ENCODE measurements at places on chromosomes 5 and 9.

- no peak for DNase-seq
These were observed 165.7 kb downstream of the KCTD16 start for GRCh38 chr5:144336191-144336961.

GRCh38 chr9:133825555-133826218 lies 87.5 kb upstream of the SARDH start:
- DNase-seq = no peak

DNA sequence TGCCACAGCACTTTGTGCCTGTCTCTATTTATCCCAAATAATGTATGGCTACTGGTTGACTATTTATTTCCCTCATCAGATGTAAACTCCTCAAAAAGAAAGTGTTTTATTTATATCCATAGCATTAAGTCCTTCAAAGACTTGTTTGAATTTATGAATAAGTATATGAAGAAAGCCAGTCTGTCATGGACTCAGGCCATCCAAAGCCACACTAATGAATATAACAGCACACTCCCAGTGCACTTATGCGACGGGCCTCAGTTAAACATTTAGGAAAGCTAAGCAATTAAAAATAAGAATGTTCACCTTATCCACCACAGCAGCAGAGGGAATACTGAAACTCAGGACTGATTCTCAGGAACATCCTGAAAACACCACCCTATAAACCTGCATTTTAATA lies 77.5 kb downstream of the DENND1A start:
- DNase-seq = no peak

- DNase-seq = no peak
These were observed 148.7 kb downstream of the OXCT1 start for GRCh38 chr5:41721516-41721915.

- no peak for DNase-seq
These were observed 2.0 kb downstream of the CXXC5 start for GRCh38 chr5:139650031-139650688.

DNA sequence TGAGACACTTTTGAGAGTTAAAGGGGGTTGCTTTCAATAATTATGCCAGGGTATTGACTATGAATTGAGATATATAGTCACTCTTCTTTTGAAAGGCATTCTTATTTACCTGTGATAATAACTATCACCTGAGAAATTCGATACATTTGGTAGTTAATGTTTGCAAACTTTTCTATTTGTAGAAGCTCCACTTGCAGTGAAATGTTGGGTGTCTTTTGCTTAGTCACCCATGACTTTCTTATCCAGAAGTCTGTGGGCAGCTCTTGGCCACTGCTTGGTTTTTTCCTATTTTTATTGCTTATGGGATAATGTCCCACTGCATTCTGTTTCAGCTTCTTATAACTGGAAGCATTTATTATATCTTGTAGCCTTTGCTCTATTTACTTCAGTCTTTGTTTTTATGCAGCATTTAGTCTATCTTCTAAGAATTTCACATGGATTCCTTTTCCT lies 3.9 kb downstream of the MACIR start:
- no peak for DNase-seq

DNA sequence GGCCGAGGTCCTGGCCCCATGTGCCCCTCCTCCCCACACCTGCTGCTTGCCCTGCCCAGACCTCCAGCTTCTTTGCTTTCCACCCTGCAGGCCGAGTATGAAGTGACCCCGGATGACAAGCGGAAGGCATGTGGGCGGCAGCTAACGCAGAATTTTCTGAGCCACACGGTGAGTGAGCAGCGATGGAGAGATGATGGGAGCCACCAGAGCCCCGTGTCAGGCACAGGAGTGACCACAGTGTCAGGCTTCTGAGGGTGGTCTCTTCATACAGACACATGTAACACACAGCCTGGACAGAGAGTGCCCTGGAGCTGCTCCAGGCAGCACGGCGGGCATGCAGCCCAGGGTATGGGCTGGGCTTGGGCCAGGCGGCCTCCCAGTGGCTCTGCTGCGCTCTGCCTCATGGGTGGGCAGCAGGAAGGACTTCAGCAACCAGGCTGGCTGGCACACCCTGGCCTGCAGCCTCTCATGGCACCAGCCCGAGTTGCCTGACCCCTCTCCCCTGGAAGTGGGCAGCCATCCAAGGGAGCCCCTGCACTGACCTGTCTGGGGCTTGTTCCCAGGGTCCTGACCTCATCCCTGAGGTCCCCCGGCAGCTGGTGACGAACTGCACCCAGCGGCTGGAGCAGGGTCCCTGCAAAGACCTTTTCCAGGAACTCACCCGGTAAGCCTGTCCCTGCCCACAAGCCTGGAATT lies 5.8 kb downstream of the GRK6 start:
- DNase-seq = no peak

- DNase-seq = no peak
These were observed 12.9 kb downstream of the OR2V2 start for GRCh38 chr5:181160152-181160754.

GRCh38 chr9:75168270-75169178 lies 80.2 kb downstream of the OSTF1 start:
- no peak for DNase-seq

DNA sequence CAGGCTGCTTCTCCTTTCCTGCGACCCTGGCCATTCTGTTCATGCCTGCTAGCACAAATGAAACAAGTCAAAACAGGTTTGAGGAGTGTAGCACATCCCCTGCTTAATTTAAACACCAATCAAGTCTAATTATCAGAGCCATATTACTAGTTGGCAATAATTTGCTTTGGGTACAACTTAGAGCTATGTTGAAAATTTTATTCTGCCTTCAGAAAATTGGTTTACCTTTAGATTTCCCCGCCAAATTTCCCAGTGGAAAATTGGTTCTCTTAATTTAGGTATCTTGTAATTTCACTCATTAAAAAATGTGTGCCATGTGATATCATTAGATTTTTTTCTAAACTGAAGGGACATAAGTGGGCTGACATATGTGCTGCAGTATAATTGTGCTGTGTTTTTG lies 265.8 kb downstream of the MAST4 start:
- no peak for DNase-seq

GRCh38 chr5:91288118-91288916 lies 94.8 kb downstream of the ARRDC3 start:
- DNase-seq = no peak

GRCh38 chr9:6600426-6600825 lies 45.1 kb downstream of the GLDC start:
- no peak for DNase-seq

GRCh38 chr9:12697719-12698118 lies 4.5 kb downstream of the TYRP1 start:
- DNase-seq = no peak

DNA sequence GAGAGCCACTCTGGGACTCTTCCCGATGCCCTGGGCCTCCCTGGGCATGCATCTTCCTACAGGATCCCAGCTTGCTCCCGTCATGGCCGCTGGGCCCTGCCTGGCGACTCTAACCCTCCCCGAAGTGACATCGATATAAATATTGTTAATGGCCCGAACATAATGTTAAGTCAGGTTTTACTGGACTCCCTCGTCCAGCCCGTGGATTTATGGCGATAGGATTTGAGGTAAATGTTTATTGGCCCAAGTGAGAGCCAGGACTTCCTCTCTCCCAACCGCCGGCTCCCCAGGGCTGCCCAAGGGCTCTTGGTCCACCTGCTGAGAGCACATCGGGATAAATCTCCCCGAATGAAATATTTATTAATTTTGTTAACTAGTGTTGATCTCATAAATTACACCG lies 246.3 kb downstream of the PBX3 start:
- no peak for DNase-seq

- no peak for DNase-seq
These were observed 13.2 kb downstream of the ST8SIA4 start for GRCh38 chr5:100889896-100890295.

- DNase-seq = no peak
These were observed 13.2 kb downstream of the TTC39B start for GRCh38 chr9:15293804-15294316.

- no peak for DNase-seq
These were observed 313.7 kb upstream of the IRX4 start for GRCh38 chr5:2196416-2196815.

- no peak for DNase-seq
These were observed 81.4 kb downstream of the GABBR2 start for GRCh38 chr9:98627296-98627695.

DNA sequence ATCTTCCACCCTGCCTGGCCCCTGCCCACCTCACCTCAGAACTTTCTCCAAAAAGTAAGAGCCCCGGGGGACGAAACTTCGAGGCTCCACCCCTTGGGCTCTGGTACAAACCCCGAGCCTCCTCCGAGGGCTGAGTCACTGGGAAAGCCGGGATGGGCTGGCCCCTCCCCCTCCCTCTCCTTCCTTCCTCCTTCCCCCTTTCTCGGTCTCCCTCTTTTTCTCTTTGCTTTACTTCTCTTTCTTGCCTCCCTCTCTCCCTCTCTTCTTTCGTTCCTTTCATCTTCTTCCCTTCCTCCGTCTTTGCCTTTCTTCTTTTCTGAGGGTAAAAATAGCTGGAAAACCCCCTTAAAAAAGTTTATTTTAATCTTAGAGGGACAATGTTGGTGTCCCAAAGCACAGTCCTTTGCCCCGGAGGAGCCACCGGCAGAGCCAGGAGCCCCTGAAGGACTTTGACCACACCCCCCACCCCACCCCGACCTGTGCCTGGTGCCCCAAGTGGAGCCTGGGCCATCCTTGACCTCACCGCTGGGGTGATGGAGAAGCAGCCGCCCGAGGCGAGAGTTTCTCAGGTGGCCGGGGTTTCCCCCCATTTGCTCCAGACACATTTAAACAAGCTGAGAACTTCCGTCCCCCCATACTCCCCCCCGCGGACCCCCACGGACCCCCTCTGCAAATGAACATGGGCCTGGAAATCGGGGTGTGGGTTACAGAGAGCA lies 5.7 kb upstream of the NOTCH1 start:
- no peak for DNase-seq

- DNase-seq = no peak
These were observed 113.7 kb upstream of the DMRT1 start for GRCh38 chr9:727767-728166.

GRCh38 chr9:2406252-2406651 lies 215.3 kb upstream of the VLDLR start:
- DNase-seq = no peak

DNA sequence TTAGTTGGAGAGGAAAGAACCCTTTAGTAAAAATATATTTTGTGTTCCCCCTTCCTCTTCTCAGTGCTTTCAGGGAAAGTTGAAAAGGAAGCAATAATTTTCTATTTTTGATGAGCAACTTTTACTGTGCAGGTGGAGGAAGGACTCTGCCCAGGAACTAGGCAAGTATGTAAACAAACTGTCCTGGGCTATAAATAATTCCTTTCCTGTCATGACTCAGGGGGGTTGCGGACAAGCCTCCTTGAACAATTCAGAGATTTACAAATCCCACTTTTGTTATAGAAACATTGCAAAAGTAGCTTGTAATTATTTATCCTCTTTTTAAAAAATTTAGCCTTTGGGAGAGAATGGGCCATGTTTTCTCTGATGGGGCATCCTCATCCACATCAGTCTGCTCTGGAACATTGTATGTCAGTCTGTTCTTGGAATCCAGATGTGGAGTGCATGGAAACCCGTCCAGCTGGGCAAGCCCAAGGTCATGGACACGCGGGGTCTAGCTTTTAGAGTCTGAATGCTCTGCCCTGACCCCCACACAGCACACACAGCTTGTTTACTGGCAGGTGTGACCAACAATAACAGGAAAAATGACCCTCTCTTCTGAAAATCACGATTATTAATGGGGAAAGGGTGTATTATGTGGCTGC lies 127.6 kb downstream of the GADD45G start:
- DNase-seq = no peak

- no peak for DNase-seq
These were observed 500.9 kb downstream of the EFNA5 start for GRCh38 chr5:107169867-107170266.

- DNase-seq = no peak
These were observed 243.5 kb downstream of the ZSWIM6 start for GRCh38 chr5:61575581-61575980.

- DNase-seq = no peak
These were observed 1765.3 kb downstream of the EFNA5 start for GRCh38 chr5:105905392-105905791.

GRCh38 chr9:122338994-122339393 lies 31.8 kb upstream of the PTGS1 start:
- DNase-seq = no peak

DNA sequence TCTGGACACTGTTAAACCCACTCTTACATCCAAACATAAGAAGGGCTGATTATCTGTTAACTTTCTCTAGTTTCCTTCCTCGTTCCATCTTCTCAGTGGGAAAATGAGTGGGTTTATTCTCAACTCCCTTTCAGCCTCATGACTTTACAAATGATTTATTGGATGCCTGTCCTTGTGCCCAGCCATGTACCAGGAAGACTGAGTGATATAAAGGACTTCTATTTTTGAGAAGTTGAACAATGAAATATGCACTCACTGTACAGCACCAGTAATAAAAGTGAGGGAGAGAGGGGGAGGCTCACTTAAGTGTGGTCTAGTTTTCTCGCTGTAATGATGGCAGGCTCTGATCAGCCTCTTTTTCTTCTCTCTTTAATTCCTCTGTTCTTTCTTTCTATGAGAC lies 277.6 kb downstream of the SMARCA2 start:
- DNase-seq = no peak

GRCh38 chr9:124257844-124258606 lies at the start of gene NEK6:
Gene NEK6, plus strand, starts transcription at chr9:124257949. Its CDS starts 44,016 bp downstream, at chr9:124301965.
- no peak for DNase-seq

- DNase-seq = no peak
These were observed 45.4 kb downstream of the ZNF608 start for GRCh38 chr5:124701016-124701415.

DNA sequence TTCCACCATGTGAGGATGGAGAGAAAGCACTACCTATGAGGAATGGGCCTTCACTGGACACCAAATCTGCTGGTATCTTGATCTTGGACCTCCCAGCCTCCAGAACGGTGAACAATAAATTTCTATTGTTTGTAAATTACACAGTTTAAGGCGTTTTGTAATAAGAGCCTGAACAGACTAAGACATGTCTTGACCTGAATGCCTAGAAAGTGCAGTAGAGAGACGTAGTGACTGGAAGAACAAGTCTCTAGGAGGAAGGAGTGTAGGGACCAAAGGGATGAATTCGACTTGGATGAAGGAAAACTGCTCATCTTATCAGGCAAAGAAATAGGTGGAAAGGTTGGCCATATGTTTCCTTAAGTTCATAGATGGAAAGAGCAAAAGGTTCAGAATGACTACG lies 309.8 kb upstream of the RGMB start:
- no peak for DNase-seq

- DNase-seq = no peak
These were observed 11.6 kb downstream of the ARHGEF28 start for GRCh38 chr5:73637565-73637964.

DNA sequence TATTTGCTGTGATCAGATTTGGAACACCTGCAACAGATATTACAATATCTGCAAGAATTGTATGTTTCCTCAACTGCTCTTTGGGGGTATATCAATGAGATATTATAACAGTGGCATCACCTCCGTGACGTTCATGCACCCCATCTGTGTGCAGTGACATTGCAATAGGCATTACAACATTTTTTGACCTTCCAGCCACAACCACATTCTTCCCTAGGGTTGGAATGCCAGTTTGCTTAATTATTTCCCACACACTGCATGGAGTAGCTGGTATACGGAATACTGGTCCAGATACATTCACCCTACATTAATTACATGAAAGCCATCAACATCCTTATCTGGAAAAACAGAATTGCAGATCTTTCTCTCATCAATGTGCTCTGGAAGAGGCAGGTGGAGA lies 42.3 kb downstream of the FBXO4 start:
- no peak for DNase-seq

- DNase-seq = no peak
These were observed 108.8 kb downstream of the ANXA1 start for GRCh38 chr9:73260506-73260905.

- no peak for DNase-seq
These were observed 164.1 kb downstream of the CFAP90 start for GRCh38 chr5:7686794-7687193.

Measured in stimulated activated CD8-positive, alpha-beta memory T cell treated with anti-CD3 and anti-CD28 coated beads, Interleukin-4, amount 100 ng/mL, for 1 hour (primary cell).